ENCODE measurements at places on chromosomes 3 and 15.

DNA sequence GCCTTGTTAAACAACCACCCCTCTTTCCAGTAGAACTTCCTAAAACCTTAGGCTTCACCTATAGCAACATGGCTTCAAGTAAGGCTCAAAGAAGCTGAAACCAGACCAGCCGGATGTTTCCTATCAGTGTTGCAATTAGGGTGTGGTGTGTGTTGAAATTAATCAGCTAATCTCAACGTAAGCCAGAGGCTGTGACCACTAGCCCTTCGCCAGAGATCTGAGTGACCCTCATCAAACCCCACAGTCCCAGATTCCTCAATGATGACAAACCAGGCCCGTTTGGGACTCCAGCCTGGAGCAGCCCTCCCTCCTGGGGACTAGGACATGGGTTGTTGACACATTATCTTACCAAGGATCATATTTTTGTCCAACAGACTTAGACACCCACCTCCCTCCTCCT lies 27.3 kb downstream of the CYP11A1 start:
- DNase-seq: no peak

DNA sequence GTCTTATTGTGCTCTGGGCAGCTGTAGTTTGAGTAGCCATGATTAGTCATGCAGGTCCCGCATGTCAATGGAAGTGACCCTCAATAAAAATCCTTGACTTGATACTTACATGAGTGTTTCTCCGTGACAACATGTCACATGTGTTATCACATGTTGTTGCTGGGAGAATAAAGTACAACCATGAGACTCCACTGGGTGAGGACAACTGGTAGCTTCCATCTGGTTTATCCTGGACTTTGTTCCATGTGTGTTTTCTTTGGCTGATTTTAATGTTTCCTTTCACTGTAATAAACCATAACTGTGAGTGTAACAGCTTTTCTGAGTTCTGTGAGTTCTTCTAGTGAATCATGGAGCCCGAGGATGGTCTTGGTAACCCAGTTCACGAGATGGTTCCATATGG lies 63.1 kb upstream of the NDN start:
- DNase-seq: no peak

DNA sequence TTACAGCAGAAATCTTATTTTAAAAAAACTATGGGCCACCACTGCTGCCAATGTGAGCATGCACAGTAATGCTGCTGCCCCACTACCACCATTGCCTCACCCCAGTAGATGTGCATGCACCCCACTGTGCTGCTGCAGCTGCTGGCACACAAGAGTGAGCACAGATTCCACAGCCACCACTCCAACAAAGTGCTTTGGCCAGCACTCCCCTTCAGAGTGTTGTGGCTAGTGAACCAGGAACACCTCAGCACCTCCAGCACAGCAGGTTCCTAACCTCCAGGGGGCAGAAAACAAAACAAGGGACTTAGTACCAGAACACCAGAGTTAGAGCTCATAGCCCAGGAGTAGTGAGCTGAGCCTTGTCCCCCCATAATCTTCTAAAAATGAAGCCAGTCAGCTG lies 629.6 kb downstream of the PYDC2 start:
- DNase-seq: peak; percentile 19

- no peak for DNase-seq
These were observed 62.2 kb upstream of the MRPS22 start for GRCh38 chr3:139281522-139282196.

GRCh38 chr15:70830615-70831014 lies 23.3 kb downstream of the LARP6 start:
- no peak for DNase-seq

- DNase-seq: no peak
These were observed 156.7 kb upstream of the MEF2A start for GRCh38 chr15:99409097-99409473.

DNA sequence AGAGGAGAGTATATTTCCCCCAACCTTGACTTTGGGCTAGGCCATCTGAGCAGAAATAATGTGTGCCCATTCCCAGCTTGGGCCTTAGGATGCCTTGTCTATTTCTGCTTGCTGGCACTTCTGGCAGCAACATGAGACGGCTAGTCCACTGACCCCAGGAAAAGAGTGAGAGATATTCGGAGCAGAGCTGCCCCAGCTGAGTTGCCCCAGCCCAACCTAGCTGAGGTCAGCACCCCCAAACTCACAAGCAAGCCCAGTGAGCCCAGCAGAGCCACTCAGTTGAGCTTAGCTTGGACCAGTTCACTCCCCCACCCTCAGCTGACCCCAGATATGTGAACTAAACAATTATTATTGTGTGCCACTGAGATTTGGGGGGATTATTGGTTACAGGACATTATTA lies 20.2 kb downstream of the ITGA11 start:
- DNase-seq: no peak

GRCh38 chr3:49016414-49017228 lies 1.8 kb downstream of the DALRD3 start:
- DNase-seq: no peak

DNA sequence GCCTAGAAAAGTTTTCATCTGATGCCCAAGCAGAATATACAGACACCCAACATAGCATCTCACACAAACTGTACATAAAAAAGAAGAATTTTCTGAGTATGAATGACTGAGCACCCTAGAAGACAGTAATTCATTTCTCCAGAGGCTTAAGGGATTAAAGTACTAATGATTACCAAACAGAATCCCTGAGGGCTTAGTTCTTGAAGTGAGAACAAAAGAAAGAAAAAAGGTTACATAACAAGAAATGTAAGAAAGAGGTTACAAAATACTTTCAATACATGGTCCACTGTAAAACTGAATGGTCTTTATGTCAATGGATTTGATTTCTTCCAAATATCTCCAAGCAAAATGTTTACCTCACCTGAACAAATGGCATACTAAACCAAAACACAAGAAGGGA lies 9.1 kb upstream of the NEK10 start:
- no peak for DNase-seq

GRCh38 chr15:100433304-100433703 lies 91.5 kb upstream of the ADAMTS17 start:
- no peak for DNase-seq

GRCh38 chr15:82021992-82022391 lies 23.8 kb downstream of the MEX3B start:
- DNase-seq: no peak

DNA sequence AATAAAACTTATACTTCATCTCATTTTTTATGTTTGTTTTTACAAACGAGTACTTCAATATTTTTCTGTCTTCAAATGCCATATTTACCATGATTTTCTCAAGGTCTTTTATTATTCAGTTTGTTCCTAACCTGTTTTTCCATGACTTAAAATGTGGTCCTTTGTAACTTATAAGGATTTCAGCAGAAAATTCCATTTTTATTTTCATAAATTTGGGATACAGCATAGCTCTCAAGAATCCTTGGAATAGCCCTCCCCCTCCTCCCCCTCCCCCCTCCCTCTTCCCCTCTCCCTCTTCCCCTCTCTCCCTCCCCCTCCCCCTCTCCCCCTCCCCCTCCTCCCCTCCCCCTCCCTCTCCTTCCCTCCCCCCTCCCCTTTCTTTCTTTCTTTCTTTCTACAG lies 14.9 kb upstream of the STX19 start:
- DNase-seq: no peak

DNA sequence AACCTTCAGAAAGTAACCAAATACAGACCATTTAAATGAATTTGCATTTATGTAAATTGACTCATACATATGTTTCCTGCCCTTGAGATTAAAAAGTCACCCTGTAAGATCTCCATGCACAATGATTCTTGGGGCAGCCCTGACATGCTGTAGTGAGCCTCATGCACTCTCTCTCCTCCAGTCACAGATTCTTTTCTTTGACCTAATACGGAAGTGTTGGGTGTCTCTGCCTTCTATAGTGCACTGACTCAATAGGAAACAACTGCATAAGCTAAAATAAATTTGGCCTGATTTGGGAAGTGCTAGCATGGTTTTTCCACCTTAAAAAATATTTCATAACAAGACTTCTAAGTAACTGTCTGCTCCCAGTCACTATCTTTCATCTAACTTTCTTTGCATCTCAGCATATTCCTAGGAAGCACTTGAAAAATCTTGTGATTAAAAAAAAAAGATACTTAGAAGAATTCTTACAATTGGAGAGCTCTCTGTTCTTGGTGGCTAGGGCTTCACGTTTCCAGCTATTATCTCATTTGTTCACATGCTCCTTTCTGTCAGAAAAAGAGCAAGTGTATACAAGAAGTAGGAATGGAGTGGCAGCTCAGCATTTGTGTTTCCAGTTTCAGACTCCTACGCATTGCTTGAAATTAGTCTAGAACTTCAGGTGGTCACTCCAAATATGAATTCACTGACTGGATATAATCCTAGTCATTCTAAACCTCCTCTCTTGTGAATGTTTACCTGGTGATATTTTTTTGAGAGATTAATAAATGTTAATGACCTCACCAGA lies 207.9 kb upstream of the COL8A1 start:
- DNase-seq: no peak

DNA sequence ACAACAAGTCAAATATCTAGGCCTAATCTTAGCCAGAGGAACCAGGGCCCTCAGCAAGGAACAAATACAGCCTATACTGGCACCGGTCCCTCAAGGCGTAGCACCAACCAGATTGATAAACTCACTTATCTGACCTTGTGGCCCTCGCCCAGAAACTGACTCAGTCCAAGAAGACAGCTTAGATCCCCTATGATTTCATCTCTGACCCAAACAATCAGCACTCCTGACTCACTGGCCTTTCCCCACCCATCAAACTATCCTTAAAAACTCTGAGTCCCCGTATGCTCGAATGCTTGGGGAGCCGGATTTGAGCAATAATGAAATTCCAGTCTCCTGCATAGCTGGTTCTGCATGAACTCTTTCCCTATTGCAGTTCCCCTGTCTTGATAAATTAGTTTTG lies 1.6 kb upstream of the SORD start:
- no peak for DNase-seq

DNA sequence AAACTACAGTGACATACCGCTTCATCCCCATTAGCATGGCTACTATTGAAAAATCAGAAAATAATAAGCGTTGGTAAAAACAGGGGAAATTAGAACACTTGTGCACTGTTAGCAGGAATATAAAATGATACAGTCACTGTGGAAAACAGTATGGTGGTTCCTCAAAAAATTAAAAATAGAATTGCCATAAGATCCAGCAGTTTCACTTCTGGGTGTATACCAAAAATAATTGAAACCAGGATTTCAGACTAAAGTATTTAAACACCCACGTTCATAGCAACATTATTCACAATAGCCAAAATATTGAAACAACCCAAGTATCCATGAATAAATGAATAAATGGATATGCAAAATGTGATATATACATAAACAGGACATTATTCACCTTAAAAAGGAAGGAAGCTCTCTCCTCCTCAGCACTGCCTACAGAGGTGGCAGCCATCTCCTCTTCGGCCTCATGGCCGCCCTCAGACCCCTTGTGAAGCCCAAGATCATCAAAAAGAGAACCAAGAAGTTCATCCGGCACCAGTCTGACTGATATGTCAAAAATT lies 34.1 kb downstream of the NGLY1 start:
- DNase-seq: no peak

DNA sequence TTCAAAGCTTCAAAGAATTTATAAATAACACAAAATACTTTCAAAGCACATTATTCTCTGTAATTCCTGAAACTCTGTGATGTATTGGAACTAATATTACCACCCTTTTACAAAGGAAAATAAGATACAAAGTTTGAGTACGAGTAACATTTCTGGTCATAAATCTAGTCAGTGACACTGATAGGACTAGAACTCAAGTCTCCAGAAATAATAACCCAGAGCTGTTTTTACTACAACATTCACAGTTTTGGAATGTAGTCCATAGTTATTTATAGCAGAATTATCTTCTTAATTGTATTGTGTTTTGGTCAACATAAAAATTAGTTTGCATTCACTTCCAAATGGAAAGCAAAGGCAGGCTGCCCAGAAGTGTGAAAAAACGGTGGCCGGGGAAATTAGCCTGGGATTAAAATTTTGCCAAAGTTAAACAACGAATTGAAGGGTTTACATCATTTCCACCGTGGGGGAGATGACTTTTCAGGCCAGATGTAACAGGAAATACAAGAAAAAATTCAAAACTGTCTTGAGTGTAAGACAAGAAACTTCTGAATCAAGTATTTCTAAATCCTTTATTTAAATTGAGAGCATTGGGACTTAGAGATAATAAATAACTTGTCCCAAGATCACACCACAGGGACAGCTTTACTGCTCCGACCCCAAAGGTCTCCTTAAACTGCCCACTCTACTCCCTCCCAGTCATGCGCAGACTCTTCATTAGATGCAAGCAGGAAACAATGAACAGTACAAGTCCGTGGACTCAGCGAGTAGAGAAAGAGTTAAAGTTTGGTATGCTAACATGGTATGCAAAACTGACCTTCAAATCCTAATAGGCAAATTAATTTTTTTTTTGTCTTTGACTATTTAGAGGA lies 74.3 kb upstream of the VGLL4 start:
- no peak for DNase-seq

DNA sequence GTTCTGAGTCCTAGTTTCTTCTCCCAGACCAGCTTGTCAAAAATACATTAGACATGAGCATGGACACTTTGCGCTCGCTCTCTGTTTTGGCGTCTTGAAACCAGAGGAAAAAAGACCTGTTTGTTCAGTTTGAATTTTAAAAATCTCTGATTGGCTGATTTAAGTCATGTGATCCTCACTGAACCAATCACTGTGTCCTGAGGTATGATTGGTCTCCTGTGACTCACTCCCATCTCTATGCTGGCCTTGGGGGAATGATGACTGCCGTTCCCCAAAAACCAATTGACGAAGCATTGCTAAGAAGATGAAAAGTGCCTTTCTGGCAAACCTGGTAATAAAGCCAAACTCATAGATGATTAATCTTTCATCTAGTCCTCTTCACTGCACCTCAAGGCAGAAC lies 256.5 kb downstream of the IL5RA start:
- DNase-seq: no peak

GRCh38 chr3:189142527-189142926 lies 29.2 kb upstream of the TPRG1 start:
- no peak for DNase-seq

DNA sequence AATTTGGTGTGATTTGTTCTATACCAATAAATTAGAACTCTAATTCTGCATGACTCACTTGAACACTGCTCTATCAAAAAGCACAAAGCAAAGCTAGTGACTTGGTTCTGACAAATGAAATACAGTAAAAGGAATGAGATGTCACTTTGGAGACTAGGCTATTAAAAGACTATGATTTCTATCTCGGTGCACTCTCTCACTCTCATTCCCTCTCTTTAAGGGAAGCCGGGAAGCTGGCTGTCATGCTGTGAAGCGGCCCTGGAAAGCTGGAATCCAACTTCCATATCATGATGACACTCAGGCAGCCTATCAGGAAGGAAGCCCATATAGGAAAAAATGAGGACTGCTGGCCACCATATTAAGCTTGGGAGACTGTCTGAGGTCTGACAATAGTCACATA lies 590.1 kb upstream of the CBLB start:
- DNase-seq: no peak

- no peak for DNase-seq
These were observed 4.1 kb upstream of the MYO1E start for GRCh38 chr15:59376733-59377132.

GRCh38 chr3:45105855-45106671 lies 40.1 kb downstream of the CDCP1 start:
- no peak for DNase-seq

- DNase-seq: no peak
These were observed 38.1 kb upstream of the NMNAT3 start for GRCh38 chr3:139715743-139716360.

GRCh38 chr3:55859305-55859704 lies 372.2 kb upstream of the WNT5A start:
- DNase-seq: no peak

Measured in GM12864 (cell line).